ENCODE measurements at places on chromosomes 12 and 14. TPM values are rescaled to one million over a fixed set of nuclear protein-coding genes. Genes with fewer than 3 reads are reported as not detected.

The GABARAPL1 gene
- total RNA-seq: 17.4 TPM

The FOXN4 gene
- total RNA-seq: 1.3 TPM

The ZNF26 gene
- total RNA-seq: 12.9 TPM

The PLEKHD1 gene
- total RNA-seq: 0.14 TPM

DNA sequence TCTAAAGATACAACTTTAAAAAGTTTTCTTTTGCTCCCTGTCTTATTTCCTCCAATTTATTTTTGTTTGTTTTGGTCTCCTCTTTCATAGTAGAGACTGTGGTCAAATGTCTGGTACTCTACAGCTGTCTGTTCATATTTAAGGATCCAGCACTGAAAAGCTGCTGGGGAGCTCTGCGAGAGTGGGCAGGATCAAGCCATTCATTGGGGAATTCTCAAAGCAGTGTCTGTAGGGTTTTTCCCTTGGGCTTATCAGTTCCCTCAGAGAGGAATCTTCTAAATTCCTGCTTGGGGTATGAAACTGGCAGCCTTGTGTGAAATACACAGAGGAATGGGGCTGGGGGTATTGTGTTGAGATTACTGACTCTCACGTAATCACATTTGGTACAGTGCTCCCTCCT, 52.3 kb downstream of the FNTB start:
- H3K4me3 ChIP-seq: no peak overlapping the region
- no peak for DNase-seq
- no peak overlapping the region for H3K27ac ChIP-seq
- H3K4me1 ChIP-seq: peaks cover 16% of the 10 kb centered on the region
- H3K36me3 ChIP-seq: peaks cover 6% of the 10 kb centered on the region
